ENCODE measurements at places on chromosomes 11 and 22. TPM values are rescaled to one million over a fixed set of nuclear protein-coding genes. Genes with fewer than 3 reads are reported as not detected.

- DNase-seq = no peak
Measured at GRCh38 chr11:118783724-118784495, 7.1 kb downstream of the DDX6 start.

DNA sequence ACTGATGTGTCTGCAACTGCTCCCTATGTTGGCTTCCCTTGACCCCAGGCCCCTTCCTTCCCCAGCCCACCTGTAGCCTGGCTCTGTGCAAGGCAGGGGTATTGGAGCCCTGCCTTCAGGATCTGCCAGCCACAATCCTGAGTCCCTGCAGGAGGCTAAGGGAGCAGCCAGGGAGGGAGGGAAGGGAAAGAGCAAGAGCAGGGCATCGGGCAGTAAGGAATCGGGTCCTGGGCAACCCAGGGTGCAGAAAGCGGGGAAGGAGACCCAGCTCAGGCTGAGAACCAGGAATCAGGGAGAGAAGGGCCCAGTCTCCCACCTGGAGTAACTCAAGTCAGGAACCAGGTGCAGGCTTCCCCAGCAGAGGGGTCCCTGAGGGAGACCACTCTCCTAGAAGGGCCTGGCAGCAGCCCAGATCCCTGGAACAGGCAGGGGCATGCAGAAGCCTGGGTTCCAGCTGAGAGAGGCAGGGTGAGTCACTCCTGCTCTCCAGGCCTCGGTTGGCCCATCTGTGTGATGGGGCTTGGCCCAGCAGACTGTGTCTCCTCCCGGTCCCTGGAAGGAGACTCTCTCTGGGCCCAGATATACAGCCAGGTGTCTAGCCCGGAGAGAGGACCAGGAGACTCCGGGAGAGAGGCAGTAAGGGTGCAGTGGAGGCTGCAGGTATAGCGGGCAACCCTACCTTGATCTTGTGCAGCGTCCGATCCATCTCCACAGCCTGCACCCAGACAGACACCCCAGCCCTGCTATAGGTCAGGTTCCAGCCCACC, 13.4 kb downstream of the STARD10 start:
- DNase-seq = no peak

- DNase-seq = no peak
Measured at GRCh38 chr11:58525037-58525614, 17.2 kb upstream of the OR5B21 start.

DNA sequence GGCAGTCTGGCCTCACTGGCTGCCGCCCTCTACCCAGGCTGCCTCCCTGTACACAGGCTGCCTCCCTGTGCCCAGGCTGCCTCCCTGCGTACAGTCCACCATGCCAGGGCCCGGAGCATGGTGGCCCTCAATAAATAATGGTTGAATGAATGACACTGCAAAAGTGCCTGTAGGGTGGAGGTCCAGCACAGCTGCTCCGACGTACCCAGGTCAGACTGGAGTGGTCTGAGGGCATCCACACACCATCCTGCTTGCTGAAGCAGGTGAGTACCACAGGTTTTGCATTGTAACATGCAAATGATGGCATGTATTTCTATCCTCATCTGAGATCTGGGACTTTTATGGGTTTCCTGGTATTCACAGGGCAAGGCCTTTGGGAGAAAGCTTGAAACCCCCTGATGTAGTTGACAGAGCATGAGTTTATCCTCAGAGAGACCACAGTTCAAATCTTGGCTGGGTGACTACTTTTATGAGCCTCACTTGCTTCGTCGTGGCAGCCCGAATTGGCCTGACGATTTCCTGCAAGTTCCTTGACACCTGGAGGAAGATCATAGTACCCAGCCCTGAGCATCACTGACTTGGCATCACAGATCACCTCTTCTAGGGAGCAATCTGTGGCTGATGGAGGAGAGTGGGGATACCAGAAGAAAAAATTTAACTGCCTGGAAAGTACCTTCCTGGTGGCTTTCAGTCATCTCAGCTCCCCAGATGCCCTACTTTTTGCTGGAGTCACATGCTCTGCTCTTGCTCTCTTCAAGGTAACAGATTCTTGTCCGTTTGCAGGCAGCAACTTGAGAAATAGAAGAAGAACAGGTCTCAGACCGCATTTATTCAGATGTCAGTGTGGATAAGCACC, 16.0 kb upstream of the CYB5R3 start:
- no peak for DNase-seq

DNA sequence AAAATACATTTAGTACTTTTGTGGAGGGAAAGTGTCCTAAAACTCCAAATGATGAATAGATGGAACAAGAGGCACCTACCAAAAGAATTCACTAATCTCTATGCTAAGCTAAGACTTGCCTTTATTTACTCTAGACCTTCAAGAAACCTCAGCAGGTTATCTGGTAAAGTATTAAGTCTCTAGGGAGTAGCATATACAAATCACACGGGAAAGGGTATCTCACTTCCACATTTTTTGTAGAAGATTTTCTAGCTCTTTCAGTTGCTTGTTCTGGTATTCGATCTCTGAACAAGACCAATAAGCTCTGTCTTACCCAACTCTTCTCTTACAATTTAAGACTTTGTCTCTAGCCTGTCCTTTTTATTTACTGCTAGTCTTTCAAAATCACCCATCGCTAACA, 18.1 kb upstream of the CADM1 start:
- no peak for DNase-seq

Gene GLYAT
- total RNA-seq = not detected

DNA sequence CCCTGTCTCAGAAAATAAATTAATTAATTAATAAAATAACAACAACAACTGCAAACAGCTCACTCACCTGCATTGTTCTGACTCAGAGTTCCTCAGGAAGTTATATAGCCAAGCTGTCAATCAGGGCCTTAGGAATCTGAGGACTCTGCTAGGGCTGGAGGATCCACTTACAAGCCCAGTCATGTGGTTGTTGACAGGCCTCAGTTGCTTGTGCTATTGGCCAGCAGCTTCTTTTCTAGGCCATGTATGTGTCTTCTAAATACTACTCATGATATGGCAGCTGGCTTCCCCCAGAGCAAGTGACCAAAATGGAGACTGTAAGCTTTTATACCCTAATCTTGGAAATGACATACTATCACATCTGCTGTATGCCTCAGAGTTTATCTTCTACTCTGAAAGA, 20.8 kb upstream of the ATP5MG start:
- no peak for DNase-seq

Gene SLC22A24
- total RNA-seq = not detected

DNA sequence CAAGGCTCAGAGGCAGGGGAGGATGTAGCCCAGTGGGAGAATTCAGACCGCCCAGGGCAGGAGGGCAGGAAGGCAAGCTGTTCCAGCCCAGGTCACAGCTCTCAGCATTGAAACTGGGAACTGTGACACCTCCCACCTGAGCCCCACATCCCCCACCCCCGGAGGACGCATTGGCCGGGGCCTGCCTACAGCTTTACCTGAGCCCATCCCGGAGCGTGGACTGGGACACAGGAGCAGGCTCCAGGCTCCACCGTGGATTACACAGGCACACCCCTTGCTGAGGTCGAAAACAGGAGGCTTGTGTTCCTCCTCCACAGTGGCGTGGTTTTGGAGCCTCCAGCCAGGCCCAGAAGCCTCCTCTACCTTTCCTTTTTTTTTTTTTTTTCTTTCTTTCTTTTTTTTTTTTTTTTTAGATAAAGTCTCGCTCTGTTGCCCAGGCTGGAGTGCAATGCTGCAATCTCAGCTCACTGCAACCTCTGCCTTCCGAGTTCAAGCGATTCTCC, 9.1 kb upstream of the PGA3 start:
- no peak for DNase-seq

Gene DDX25
- total RNA-seq = not detected

DNA sequence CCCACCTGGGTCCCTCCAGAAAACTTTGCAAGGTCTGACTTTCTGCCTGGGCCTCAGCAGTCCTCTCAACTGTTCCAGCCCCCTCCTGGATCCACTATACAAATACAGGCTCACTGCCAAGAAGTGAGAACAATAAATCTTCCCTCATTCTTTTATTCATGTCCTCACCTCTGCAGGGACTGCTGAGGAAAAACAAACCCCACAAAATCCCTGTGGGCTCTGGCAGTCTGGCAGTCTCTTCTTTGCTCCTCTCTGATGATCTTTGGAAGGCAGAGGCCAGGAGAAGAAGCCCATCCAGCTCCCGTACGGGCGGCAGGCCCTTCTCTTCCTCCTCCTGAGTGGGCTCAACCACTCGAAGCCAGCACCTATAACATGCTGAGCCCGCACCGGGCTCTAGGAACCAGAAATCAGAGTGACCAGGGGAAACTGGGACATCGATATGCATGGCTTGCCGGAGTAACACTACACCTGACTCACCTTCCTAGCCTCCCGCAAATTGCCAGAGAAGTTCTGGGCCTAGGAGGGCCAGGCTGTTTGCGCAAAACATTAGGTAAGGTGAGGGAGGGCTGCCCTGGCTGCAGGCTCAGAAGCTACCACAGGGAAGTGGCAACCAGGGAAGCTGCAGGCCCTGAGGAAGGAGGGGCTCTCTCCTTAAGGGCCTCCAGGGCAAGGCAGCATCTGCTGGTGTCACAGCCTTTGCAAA, 24.2 kb downstream of the TMPRSS5 start:
- no peak for DNase-seq

DNA sequence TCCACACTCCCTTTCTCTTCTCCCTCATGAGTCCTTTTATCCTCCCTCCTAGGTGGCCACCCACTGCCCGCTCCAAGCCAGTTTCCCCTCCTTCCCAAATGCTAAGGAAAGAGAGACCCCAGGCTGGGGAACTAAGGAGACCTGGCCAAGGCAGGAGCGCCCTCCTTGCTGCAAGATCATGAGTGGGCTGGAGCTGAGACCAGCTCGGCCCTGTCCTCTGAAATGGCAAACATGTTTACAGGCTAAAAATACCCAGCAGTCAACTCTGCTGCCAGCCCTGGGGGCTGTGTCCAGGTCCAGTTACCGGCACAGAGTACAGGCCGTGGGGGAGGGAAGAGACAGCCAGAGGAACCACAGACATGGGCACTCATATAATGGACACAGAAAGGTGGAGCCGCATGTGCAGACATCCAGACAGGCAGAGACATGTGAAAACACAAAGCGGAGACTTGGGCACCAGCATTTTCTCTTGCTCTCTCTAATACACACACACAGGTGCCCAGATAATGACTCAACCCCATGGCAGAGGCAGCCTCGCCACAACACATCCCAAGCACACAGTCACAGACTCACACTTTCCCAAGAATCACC, 1.2 kb upstream of the AHNAK start:
- DNase-seq = peak; percentile 45

DNA sequence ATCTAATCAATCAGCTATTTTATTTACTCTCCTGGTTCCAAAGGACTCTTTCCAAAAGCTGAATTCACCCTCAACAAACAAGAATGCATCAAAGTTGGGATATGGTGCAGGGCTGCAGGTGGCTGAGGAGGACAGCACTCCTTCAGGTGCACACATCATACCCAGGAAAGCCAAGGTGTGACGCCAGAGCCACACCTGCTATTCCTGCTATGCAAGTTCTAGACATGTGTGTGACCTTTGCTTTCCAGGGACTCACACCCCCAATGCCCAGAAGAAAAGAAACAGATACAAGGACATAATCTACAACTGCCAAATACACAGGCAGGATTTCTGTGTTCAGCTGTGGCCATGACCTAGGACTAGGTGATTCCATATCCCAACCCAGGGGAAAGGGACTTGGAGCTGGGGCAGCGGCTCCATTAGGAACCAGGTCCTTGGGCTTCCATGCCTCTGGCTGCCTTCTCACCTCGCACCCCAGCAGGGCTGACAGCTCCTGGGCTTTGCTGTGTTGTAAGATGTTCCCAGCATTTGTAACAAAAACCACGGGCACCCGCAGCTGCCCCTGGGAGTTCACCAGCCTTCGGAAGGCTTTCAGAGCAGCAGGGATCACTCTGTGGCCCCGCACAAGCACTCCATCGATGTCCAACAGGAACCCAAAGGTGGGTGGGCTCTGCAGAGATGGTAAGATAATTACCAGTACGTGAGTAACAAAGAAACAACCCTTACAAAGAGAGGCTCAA, 9.8 kb downstream of the HDHD5 start:
- peak; percentile 48 for DNase-seq

Gene PHF21B
- not detected for total RNA-seq

GRCh38 chr22:49132009-49132408, 695.7 kb downstream of the BRD1 start:
- DNase-seq = no peak

GRCh38 chr11:120622189-120622875, 110.8 kb downstream of the GRIK4 start:
- DNase-seq = no peak

DNA sequence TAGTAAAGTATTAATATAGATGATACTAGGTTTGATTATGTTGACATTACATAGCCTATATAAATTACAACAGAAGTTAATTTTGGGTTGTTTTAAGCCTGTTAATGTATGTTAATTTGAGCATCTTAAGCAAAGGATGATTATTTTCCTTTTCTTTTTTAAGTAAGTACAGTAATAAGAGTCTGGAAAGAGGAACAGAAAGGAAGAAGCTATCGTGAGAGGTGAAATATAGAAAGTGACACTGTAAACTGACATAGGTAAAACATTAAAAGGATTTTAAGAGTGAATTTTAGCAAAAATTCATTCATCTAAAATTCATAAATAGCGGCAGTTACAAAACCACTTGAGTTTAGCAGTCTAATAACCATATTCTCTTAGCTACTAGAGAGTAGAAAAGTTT, 45.5 kb downstream of the FAR1 start:
- DNase-seq = no peak

Gene MS4A1
- total RNA-seq = not detected

DNA sequence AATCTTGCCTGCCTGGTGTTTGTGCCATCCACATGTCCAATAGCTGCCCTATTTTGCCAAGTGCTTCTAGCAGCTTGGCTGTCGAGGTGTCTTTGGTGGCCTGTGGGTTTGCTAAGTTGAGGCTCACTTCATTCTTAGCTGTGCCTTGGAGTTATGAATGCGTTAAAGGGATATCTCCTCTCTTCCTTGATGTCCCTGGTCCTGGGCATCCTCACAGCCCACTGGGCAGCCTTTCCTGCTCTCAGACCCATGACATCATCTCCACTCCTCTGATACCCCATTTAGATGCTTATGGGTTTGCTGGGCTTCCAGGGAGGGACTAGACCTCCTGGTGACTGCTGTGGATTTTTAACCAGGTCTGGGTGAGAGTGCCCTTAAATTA, 1.3 kb downstream of the LDLRAD3 start:
- DNase-seq = no peak

DNA sequence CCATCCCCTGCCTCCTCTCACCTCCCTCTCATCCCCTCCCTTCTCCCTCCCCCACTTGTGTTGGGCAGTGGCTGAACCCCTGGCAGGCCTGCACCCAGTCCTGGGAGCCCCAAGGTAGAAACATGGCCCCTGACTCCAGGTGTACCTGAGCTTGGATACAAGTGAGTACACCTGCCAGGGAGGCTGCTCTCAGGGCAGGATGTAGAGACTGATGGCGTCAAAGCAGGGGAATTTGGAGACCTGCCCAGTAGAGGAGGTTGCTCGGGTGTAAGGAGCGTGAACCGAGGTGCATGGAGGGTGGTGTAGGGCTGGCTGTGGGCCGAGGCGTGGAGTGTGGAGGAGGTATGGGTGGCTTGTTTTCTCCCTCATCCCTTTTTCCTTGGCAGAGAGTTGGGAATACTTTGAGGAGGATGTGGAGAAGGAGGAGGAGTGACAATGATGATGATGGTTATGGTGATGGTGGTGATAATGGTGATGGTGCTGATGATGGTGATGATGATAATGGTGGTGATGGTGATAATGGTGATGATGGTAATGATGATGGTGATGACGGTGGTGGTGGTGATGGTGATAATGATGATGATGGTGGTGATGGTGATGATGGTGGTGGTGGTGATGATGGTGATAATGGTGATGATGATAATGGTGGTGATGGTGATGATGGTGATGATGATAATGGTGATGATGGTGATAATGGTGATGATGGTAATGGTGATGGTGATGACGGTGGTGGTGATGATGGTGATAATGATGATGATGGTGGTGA, 12.3 kb downstream of the MRGPRG start:
- DNase-seq = no peak

Gene CRYBA4
- not detected for total RNA-seq

Gene CRYBB2
- total RNA-seq = not detected

GRCh38 chr11:69931060-69931910, 112.1 kb upstream of the FGF3 start:
- DNase-seq = no peak

Data from Calu3 (cell line).